ENCODE measurements at places on chromosomes 5 and 9.

DNA sequence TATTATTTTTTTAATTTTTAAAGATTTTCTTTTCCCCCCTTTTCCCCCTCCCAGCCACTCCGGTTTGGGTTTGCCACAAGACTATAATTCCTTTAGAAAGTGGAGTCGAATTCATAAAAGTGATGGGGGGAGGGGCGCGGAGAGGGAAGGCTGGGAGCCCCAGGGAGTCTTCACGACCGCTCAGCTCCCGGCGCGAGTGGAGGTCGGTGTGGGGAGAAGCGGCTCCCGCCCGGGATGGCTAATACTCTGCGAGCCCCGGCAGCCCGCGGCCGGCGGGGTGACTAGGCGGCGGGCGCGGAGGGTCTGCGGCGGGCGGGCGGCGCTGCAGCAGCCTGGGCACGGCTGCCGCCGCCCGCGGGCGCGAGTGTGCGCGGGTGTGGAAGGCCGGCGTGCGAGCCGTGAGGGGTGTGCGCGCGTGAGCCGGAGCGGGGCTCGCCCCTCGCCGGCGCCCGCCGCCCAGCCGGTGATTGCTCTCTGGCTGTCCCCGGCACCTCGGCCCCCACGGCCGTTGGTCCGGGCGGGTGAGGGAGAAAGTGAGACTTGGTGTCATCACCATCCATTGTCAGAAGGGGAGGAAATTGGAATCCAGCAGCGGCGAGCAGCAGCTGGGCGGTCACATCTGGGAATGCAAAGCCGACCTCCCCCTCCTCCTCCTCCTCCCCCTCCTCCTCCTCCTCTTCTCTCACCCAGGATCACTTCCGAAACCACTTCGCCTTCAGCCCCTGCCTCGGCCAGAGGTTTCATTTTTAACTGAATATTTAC is at the start of gene PARP8:
Gene PARP8, plus strand, starts transcription at position 377 of the 762 bp plus-strand sequence. CDS start 459 bp downstream, outside the sequence.
- no peak for DNase-seq

DNA sequence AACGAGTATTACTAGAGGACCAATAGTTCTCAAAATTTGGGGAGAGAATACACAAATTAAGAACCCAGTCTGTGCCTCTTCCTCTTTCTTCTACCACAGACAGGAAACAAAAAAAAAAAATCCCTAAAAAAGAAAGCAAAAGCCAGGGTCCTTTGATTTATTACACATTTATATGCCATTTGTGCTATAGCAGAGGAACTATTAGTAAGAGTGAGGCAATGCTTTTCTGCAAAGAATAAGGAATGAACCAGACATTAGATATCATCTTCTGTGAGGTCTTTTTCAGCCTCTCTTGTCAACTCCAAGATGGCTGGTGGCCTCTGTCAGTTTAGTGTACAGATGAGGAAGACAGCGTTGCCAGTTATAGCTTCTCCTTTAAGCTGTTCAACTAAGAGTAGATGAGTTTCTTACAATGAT is 127.6 kb downstream of the RFX3 start:
- DNase-seq, result no peak

GRCh38 chr5:136886608-136887007 is 521.3 kb upstream of the TRPC7 start:
- no peak for DNase-seq

DNA sequence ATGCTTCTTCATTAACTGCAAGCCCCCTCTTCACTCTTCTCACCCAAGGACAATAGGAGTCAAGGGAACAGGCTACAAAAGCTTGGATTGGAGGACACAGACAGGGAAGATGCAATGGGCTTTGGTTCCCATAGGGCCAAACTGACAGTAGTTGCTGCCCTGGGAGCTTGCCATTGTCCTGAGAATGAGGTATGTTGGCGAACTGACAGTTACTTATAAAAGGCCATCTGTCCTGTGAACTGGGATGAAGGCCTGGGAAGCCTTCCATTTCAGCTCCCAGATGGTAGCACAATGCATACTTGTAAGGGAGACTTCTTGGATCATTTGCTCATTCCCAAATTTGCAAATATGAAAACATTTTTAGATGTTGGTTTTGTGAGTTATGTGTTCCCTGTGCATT is 88.9 kb downstream of the SNCAIP start:
- no peak for DNase-seq

DNA sequence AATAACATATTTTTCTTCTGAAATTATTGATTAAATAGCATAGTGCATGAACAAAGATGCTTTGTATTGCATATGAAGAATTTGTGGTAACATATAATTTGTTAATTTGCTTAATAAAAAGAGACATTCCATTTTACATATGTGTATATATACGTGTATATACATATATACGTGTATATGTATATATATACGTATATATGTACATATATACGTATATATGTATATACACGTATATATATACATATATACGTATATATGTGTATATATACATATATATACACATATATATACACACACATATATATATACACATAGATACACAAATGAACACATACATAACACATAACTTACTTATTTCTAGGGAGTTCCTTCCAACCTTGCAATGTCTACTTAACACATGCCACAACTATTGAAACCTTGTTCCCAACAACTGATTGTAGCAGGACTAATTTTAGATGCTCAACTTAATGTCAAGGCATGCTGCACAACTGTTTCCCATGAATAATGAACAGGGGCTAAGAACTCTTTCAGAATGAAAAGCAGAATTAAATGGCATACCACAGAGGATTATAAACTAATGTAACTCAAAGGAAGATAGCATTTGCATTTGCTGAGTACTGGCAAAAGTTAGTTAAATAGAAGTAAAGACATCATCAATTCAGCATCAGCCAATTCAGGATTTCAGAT is 17.4 kb downstream of the KIF24 start:
- DNase-seq, result no peak

DNA sequence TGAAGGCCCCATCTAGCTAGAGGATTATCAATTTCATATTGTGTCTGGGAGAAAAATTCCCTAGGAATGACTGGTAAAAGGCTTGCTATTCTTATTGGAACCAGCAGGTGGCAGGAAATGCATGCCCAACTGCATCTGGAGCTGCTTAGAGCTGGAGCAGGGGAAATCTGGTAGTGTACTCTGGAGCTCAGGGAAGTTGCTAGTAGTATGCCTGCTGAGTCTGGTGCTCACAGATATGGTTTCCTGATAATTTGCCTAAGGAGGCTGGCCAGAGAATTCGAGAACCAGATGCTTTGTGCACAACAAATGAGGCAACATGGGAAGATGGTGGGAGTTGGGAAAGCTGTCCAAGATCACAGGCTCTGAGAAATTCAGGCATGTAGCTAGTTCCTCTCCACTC is 53.7 kb downstream of the G3BP1 start:
- no peak for DNase-seq

Data from GM18507 (cell line).